Urinary bladder (tissue), 4 donors: ENCODE measurements at places on chromosomes 4 and X. TPM values are rescaled to one million over a fixed set of nuclear protein-coding genes. Genes with fewer than 3 reads are reported as not detected.

DNA sequence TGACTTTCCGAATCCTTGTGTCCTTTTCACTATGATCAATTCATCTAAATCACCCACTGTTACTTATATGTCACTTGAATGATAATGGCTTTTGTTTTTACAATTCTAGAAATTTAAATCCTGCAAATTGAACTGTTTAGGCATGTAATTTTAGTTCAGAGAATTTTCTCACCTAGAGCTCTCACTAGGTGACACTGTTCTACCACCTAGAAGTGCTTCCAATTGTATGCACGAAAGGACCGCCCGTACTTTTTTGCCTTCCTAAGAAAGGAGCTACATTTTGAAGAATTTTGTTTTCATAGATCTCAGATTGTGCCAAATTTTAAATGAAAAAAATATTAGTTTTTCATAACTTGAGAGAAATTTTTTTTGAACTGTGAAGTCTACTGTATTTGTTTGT lies 481.6 kb upstream of the FSTL5 start:
- DNase-seq = no peak

- no peak for DNase-seq
These were observed 18.9 kb downstream of the SORBS2 start for GRCh38 chr4:185793116-185793485.

DNA sequence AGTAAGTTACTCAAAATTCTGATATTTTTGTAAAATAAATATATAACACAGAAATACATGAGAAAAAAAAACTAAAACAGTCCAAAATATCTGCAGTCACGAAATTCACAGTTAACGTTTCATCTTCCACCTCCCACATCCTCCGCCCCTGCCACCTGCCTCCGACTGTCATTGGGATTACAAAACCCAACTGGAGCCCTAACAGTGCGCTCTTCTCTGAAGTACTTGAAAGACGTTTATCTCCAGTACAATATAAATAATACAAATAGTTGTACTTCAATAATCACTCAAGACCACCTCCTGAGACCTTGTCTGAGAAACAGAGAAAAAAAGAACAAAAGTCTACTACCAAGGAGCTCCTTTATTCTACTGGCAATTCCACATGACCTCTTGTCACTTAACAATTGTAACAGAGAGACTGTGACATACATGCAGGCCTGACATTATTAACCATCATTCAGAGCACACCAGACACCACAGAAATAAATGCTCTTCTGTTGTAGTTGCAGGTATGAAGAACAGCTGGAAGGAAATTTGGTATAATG lies 280.6 kb downstream of the PPP3CA start:
- DNase-seq = no peak

DNA sequence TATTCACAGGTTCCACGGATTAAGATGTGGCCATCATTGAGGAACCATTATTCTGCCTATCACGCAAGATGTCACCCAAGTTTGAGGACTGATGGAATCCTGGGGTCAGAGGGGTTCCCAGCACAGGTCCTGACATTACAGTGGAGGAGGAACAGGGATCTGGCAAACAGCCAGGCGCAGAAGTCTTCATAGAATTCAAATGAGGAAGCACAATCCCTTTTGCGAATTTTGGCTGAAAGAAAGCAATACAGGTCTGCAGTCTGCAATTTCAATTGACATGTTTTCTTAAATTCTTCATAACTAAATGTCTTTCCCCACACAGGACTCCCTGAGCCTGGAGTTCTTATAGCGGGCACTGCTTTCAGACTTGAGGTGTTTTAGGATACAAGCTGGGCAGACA lies 14.5 kb downstream of the DOCK11 start:
- DNase-seq = no peak

GRCh38 chr4:17385403-17385802 lies 126.5 kb downstream of the QDPR start:
- no peak for DNase-seq

GRCh38 chrX:96683997-96684338 lies 674 bp upstream of the DIAPH2 start:
- no peak for DNase-seq

AFF2 gene
- polyA plus RNA-seq = 0.24 TPM

XAGE1A gene
- polyA plus RNA-seq = not detected

TBC1D9 gene
- polyA plus RNA-seq = 14.2 TPM

GPR82 gene
- 0.44 TPM for polyA plus RNA-seq

SUPT20HL1 gene
- polyA plus RNA-seq = 0.04 TPM
